ENCODE measurements at places on chromosomes 2 and 18.

- DNase-seq = no peak
Measured at GRCh38 chr2:138321458-138321857, 180.1 kb upstream of the SPOPL start.

GRCh38 chr18:63322908-63323634, 3.5 kb upstream of the BCL2 start:
- DNase-seq = peak; percentile 30

DNA sequence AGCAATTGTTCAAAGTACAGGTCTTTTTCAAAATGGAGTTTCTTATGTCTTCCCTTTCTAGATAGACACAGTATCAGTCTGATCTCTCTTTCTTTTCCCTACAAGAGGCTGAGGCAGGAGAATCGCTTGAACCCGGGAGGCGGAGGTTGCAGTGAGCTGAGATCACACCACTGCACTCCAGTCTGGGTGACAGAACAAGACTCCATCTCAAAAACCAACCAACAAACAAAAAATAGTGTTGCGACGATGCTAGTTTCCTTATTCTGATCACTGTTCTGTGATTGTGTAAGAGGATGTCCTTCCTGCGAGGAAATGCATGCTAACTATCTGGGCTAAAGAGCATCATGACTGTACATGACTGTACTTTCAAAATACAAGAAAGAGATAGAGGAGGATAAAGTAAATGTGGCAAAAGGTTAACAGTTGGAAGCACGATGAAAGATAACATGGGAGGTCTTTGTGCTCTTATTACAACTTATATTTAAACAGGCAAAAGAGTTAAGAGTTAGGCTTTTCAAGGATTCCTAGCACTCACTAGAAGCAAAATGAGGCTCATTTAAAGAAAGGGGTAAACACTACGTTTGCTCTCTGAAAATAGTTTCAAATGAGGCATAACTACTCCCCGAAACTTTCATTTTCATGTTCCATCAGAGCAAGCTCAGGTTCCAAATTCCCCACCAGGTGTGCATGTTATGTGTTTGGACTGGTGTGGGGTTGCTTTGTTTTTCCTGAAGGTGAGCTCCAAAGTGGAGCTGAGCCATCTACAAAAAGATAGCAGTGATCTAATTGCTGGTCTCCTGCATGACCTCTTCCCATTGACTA, 23.8 kb downstream of the SOWAHC start:
- no peak for DNase-seq

DNA sequence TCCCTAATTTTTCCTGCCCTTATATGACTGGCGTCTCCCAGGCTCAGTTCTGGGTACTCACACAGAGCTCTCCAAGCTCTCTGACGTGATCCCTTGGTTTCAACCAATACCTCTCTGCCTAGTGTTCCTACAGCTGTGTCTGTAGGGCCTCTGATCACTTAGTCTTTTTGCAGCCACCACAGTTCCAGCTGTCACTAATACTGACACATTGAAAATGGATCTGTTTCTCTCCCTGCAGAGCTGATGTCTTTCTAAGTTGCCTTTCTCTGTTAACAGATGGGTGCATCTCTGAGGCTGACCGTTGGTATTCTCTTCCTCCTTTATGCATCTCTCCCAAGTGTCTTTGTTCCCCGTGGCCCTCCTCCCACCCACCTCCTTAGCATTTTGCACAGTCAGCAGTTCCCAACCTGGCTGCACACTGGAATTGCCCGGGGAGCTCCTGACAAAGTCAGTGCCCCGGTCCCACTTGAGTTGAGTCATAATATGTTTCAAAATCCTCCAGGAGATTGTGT, 62.5 kb downstream of the CERS6 start:
- no peak for DNase-seq

DNA sequence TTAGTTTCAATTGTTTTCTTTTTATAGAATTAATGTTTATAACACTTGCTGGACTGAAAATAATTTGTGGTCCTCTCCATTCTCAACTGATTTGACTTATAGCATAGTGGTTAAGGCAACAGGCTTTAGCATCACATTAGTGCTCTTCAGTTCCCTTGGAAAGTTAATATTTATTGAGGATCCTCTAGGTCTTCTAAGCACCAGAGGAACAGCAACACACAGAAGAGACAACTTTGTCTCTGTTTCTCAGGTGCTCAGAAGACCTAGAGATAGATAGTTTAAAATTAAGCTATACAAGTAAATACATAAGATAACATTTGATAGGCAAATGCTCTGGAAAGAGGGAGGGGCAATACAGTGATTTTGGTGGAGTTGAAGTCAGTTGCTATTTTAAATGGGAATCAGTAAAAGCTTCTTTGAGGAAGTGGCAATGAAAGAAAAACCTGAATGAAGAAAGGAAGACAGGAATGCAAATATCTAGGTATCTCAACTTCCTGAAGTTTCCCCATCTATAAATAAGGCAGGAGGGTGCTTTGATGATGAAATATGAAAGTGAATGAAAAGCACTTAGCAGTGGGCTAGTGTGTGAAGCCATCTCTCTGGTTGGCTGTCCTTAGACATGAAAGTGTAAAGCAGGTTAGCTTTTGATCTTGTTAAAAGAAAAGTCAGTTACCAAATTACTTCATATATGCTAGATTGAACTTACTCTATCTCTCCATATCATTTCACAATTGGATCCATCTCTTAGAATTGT, 7.9 kb downstream of the NEUROD1 start:
- no peak for DNase-seq

DNA sequence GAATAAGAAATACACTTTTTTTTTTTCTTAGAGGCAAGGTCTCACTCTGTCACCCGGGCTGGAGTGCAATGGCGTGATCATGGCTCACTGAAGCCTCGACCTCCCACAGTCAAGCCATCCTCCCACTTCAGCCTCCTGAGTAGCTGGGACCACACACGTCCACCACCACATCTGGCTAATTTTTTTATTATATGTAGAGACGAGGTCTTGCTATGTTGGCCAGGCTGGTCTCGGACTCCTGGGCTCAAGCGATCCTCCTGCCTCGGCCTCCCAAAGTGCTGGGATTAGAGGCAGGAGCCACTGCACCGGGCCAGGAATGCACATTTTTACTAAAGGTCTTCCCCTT, 2.4 kb downstream of the TGOLN2 start:
- DNase-seq = no peak

DNA sequence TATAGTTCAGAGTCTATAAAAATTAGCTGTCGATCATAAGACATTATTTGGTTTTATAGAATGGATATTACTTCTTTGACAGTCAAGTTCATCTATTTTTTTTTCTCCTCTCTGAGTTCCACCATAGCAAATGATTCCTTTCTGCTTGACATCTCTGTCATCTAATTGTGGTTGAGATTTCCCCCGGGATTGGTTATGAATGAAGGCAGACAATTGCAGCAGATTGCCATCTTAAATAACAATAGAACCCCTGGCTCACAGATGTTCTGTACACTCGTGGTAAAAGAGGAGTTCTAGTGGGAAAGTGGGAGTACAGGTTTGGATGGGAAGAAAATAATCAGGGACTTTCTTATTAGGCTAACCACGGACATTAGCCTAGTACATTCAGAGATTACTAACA, 292.1 kb upstream of the NRXN1 start:
- DNase-seq = no peak

GRCh38 chr2:120673571-120674061, 62.1 kb upstream of the GLI2 start:
- DNase-seq = no peak

GRCh38 chr2:160869411-160869810, 290.8 kb upstream of the TANK start:
- no peak for DNase-seq

Measured in progenitor cell of endocrine pancreas (in vitro differentiated cells).